ENCODE measurements at places on chromosomes 6 and 20.

DNA sequence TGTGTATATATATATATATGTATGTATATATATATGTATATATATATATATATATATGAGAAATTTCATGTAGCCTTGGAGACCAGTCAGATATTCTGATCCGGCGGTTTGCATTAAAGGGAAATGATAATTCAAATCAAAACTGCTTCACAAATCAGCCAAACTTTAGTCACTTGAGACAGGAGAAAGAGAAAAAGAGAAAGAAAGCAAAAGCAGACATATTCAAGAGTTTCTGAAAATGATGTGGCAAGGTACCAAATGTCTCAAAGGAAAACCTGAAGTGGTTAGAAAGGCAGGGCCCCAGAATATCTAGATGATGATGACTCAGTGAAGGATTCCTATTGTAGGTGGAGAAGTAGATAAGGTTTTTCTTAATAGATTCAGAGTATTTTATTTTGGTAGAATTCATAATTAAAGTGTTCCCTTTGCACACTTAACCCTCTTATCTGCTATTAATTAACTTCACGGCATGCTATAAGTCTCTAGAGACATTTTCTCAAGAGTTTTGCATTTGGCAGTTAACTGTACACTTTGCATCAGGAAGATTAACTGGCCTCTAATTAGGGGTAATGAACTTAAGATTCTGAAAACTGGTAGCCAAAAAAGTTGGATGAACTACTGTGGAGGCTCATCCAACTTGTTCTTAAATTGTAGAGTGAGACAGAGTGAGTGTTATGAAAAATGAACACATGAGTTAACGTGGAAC is 50.1 kb upstream of the ASF1A start:
- no peak for DNase-seq

DNA sequence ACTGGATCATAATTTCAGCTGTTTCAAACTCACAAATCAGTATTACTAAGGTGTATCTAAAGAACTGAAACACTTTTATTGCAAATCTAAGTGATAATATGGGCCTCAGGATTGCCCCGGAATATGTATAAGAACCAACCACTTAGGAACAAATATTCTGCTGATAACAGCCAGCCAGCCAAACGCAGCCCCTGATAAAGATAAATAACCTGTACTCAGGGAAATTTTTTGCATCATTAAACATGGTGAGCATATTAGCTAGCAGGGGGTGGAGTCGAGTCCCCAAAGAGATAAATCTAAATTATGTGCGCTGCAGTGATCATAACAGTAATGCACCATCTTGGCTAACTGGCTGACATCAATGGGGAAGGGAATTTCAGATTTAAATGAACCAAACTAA is 410.2 kb upstream of the MAP3K7 start:
- no peak for DNase-seq

GRCh38 chr6:109008537-109009235 is 86.0 kb downstream of the SESN1 start:
- no peak for DNase-seq

- no peak for DNase-seq
Measured at GRCh38 chr20:13226367-13226766, 5.3 kb downstream of the ISM1 start.

- no peak for DNase-seq
Measured at GRCh38 chr20:17358854-17359253, 132.0 kb downstream of the PCSK2 start.

DNA sequence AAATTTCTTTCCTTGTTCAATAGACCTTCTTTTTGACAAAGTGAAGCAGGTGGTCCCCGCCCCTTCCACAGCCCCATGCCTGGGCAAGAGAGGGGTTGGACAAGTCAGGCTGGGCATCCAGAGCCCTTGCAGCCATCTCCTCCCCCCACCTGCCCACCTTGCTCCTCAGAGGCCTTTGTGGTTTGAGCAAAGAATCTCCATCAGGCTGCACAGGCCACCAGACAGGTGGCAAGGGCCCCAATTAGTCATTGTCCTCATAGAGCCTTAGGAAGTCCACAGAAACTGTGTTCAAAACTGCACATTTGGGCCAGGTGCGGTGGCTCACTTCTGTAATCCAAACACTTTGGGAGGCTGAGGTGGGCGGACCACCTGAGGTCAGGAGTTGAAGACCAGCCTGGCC is 1.5 kb upstream of the MAPK13 start:
- DNase-seq = no peak

GRCh38 chr6:165889636-165890403 is 226.8 kb upstream of the PDE10A start:
- no peak for DNase-seq

DNA sequence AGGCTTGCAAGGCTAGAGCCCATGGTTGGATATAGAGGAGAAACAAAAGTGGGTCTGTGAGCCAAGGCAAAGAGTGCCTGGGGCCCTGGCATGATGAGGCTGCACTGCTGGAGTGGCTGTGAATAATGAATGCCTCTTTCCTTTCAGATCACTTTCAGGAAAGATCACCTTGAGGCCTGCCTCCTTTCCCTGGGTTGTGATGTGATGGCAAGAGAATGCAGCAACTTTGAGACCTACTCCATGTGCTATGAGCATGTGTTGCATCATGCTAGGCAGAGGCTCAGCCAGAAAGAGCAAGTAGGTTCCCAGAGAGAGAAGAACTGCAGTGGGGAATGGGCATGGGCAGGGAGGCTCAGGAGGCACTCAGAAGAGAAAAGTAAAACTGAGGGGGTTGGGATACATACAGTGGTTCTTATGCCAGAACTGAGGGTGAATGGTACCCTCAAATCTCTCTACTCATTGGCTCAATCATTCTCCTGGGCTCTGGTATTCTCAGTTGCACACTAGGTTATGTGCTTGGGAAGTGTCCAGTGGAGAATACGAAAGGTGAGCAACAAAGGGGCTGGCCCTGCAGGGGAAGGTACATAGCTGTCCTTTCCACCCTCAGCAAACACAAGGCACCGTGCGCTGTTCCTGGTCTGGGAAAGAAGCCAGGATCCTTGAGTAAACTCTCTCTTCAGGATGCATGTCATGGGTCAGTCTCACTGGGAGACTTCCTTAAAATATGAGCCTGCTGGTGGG is 45.9 kb downstream of the CD164 start:
- no peak for DNase-seq

DNA sequence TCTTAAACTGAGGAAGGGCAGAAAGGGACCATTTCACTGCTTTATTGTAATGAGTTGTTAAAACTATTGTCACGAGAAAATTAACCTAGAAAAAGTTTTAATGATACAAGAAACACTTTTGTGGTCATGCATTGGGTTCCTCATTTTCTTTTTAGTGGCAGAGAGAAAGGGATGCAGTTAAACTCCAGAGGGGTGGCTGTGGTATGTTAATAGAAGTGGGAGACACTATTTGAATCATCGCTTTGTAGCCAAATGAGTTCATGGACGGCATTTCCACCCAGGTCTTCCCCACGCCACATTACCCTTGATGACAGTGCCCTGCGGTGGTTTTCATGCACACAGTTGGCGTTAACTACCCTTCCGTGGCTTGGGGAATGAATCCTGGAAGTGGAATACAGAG is 235.6 kb downstream of the PLCB1 start:
- DNase-seq = no peak

- no peak for DNase-seq
Measured at GRCh38 chr6:148851683-148852556, 105.1 kb downstream of the UST start.

GRCh38 chr6:15284743-15285142 is 38.9 kb downstream of the JARID2 start:
- DNase-seq = no peak

DNA sequence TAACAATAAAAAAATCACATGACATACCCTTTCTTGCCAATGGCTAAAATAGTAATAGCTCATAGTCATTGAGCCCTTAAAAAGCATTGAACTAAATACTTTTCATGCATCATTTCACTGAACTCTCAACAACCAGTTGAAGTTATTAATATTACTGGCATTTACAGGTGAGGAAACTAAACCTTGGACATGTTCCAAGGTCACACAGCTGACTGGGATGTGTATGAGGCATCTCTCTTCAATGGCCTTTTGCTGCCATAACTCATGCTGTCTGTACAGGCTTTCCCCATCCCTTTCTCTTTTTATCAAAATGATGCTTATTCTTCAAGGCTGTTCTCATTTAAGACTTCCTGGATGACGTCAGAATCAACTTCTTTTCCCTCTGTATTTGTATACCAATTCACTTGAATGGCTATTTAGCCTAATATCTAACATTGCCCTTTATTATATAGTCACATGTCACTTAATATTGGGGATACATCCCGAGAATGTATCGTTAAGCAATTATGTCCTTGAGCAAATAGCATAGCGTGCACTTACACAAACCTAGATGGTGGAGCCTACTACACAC is 476.4 kb downstream of the KIF16B start:
- no peak for DNase-seq

GRCh38 chr20:64245746-64246595 is 9.6 kb upstream of the PCMTD2 start:
- DNase-seq = no peak

GRCh38 chr6:116595247-116595646 is 21.0 kb upstream of the RSPH4A start:
- no peak for DNase-seq

DNA sequence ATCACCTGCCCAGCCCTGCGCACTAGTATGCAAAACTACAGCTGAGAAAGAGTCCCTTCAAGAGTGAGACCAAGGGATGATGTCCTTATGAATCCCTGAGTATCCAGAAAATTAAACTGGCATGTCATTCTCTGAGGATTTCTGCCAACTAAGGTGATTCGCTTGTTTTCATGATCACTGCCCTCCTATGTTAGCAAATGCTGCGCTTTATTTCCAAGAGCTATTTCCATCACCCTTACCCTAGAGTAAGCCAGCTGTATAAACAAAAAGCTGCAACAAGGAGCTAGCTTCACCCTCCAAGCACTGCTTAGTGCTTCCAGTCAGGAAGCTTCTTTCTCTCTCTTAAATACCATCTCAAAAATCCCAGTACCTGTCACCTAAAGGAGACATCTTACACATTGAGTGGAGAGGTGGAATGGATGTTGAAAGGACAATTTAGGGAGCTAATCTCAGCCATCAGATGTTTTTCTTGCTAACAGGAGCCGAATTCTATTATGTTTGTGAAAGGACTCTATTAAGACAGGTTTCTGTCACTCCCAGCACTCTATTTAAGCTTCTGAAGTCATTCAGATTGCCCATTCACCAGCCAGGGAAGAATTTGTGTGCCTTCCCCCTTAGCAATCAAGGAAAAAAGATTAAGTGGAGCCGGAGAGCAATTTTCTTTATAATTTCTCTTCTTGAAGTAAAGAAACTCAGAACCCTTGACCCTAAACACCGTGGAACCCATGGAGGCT is 322.2 kb downstream of the NRN1 start:
- DNase-seq = no peak

DNA sequence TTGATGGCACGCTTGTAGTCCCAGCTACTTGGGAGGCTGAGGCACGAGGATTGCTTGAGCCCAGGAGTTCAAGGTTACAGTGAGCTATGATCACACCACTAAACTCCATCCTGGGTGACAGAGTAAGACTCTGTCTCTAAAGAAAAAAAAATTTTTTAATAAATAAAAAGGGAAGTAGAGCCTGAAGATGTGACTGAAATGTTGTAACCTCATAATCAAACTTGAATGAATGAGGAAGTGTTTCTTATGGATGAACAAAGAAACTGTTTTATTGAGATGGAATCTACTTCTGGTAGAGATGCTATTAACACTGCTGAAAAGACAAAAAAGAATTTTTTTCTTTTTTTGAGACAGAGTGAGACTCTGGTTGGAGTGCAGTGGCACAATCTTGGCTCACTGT is 6.7 kb downstream of the MAK start:
- DNase-seq = no peak

GRCh38 chr20:64156136-64156885 is 7.9 kb upstream of the MYT1 start:
- DNase-seq = no peak

DNA sequence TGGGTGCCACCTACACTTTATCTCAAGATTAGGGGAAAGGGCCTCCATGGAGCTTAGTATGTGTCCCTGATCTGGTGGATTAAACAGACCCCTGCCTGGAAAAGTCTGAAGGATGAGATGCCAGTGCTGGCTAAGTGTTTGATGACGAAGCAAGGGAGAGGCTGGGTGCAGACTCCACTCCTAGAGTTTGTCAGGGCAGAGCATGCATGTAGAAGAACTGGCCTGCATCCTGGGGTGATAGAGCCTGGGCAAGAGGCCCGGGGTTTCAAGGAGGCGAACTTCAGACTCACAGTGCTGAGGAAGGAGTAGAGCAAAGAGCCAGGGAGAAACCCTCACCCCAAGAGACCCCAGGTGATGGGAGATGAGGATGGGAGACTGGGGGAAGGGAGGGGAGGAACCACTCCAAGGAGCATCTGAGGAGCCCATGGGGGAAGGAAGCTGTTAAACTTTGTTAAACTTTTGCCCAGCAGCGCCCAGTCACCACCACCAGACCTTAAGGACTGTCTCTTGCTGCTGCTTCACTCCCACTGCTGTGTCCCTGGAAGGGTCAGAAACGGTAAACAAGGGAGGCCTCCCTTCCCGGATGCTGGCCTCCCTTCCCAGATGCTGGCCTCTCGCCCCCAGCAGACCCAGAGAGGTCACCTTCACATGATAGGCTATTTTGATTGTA is 61.6 kb downstream of the RPRD1B start:
- no peak for DNase-seq

DNA sequence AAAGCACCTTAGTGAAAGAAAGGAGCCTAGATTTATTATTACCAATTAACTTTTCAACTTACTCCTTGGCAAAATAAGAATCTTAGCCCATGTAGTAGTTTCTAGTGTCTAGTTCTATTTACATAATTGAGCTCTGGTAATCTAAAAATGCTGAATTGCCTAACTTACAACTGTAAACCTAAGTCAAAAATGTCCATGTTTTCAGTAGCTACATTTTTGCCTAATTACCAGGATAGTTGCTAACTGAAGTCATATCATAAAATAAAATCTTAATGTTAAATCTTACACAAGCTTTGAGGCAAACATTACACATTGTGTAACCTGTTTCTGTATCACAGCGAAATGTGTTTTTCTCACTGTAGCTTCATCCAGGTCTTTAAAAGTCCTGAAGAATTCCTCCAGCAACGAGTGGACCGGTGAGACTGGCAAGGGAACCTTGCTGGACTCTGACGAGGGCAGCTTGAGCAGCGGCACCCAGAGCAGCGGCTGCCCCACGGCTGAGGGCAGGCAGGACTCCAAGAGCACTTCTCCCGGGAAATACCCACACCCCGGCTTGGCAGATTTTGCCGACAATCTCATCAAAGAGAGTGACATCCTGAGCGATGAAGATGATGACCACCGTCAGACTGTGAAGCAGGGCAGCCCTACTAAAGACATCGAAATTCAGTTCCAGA is 7.6 kb upstream of the CLDN20 start:
- no peak for DNase-seq

DNA sequence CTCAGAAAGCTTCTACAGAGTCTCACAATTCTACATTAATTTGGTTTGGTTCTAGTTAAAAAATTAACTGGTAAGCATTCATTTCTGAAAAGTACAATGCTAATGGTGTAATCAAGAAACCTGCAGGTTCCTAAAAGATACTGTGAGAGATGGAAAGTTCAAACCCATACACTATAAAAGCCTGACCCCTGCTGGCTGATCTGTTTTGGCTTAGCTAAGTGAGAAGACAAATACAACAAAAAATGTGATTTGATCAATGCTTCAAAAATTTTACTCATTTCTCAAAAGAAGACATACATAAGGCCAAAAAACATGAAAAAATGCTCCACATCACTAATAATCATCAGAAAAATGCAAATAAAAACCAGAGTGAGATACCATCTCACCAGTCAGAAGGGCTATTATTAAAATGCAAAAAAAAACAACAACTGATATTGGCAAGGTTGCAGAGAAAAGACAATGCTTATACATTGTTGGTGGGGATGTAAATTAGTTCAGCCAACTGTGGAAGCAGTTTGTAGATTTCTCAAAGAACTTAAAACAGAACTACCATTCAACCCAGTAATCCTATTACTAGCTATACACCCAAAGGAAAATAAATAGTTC is 102.8 kb downstream of the MOXD1 start:
- DNase-seq = no peak
